Occipital lobe (tissue), 3 donors: ENCODE measurements at places on chromosomes 13 and 19.

- DNase-seq = no peak
Observed at GRCh38 chr19:3766520-3766919, 4.0 kb downstream of the MRPL54 start.

DNA sequence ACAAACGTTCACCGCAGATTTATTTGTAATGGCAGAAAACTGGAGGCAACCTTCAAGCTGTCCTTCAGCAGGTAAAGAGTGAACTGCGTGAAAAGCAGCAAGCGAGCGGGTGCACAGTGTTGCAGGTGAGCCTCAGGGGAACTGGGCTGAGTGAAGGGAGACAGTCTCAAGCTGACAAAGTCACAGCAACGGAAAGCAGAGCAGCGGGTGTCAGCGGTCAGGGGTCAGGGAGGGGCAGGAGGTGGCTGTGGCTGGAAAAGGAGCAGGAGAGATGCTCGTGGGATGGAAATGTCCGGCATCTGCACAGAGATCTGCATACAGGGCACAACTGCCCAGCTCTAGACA is 8.5 kb upstream of the RASA3 start:
- DNase-seq = no peak

GRCh38 chr19:4014541-4015491 is 7.3 kb downstream of the PIAS4 start:
- DNase-seq = no peak

DNA sequence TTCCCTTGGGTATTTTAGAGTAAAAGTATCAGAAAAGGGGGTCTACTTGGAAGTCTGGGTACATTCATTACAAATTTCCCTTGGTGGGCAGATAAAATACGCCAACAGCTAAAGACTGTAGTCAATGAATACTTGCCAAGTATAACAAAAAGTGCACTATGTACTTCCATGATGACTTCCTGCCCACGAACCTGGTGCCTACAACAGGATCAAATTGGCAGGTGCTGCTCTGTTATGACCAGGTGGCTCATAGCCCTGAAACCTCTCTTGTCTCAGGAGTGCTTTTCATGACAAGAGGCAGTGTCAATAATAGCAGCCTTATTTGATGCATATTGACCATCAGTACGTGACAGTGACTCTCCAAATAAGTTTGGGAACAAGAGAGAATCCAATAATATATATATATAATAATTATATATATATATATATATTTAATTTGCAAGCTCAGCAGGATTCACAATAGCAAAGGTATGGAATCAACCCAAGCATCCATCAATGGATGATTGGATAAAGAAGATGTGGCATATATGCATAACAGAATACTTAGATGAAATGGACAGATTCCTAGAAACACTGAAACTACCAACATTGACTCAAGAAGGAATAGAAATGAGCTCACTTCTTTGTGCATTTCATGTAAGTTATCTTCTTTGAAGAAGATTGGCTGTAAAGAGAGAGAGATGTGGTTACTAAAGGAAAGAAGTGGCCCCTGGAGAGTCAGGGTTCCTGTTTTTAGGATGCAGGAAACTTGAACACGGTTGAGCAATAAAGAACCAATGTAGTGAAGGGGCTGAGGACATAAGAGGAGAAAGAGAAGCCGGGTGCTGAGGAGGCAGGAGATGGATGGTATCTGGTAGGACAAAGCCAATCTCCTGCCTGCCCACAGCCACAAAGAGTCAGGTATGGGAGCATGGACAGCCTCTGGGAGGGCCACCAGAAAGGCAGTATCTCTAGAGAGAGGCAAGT is 52.0 kb upstream of the GTF2F2 start:
- no peak for DNase-seq

GRCh38 chr19:13040232-13040947 is 45.1 kb downstream of the NFIX start:
- DNase-seq = no peak

DNA sequence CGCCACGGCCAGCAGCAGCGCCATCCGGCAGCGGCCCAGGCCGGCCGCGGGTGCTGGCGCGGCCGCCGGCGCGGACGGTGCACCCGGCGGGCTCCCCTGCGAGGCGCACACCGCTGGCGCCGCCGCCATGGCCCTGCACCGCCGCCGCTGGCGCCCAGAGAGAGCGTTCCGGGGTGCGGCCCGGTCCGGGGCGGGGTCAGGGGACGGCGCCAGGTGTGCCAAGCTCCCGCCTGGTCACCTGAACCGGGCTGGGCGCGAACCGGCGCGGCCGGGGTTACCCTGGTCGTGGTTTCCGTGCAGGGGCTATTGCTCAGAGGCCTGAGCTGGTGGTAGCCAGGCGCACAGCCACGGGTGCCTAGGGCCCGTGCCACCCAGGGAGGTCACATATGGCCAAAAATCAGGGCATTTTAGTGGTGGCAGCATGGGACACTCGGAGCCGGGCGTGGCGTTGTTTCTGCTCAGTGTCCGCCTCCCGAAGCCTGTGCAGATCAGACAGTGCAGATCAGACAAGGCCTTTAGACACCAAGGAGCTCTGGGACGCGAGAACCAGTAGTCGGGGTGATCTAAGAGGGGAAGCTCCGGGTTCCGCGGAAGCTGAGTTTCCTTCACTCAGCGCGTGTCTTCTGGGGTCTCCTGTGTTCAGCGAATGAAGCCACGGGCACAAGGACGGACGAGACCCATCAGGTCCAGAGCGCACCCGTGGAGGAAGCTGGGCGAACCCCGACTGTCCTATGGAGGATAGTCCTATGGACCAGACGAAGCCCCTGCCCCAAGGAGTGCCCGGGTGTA is at the start of gene TMEM238:
Gene TMEM238 (minus strand): TSS at position 162 of the 789 bp plus-strand sequence. CDS start 33 bp downstream, at position 129.
- no peak for DNase-seq

DNA sequence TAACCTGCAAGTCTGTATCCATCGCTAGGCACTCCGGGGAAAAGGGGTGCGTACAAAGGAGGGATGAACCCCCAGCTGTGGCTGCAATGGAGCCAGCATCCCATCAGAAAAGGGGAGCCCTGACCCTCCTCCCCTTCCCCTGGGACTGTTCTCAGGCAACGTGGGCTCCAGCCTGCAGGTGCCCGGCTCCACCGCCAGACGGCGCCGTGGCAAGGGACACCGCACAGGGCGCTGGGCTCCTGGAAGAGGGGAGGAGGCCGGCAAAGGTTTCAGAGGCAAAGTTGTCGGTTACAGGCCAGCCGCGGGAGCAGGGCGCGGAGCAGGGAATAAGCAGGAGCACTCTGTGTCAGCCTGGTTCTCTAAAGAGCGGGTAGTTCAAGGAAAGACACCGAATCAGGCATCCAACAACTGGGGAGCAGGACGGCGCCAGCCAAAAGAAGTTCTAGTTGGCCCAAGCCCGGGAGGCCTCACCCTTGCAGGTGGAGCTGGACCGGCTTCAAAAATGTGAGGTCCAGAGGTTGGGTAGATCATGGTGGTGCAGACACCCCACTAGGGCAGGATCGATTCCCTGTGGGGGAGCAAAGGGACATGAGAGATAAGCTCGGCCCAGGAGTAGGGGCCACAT is 53.0 kb upstream of the ATP12A start:
- no peak for DNase-seq

DNA sequence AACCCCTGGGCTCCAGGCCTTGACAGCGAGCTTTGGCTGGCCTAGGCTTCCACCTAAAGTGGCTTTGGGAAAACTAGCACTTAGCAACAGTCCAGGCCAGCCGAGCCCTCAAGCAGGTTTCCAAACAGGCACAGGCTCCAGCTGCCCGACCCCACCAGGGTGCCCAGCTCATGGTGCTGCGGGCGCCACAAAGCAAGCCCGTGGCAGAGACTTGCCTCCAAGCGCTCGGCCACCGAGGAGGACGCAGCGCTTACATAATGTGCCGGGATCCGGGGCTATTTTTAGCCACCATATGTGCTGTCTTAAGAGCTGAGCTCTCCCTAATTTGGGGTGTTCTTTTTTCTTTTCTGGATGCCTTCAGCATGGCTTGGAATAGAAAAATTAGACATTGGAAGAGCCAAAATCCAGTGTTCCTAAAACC is 56.1 kb upstream of the F7 start:
- DNase-seq = peak; percentile 69

DNA sequence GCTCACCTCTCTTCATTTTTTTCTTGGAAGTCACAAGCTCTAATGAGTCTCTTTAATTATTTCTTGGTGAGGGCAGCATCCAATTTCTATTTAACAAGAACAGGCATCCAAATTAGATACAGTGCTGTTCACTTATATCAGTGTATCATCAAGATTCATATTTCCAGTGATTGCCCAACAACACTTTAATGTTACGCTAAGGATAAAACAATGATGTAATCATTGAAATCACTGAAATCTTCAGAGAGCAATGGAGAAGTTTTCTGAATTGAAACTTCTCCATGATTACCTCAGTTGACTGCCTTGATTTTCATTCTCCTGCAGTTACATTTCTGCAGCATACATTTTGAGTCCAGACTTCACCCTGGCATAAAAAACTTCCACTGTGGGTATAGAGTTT is 17.1 kb upstream of the LRCH1 start:
- no peak for DNase-seq

GRCh38 chr13:98520674-98521449 is 56.0 kb downstream of the STK24 start:
- DNase-seq = no peak

GRCh38 chr13:86569119-86569518 is 769.9 kb upstream of the SLITRK6 start:
- no peak for DNase-seq

- DNase-seq = no peak
Observed at GRCh38 chr13:30440910-30441703, 18.8 kb downstream of the UBE2L5 start.

GRCh38 chr13:46621133-46621532 is 68.2 kb downstream of the LRCH1 start:
- DNase-seq = no peak

DNA sequence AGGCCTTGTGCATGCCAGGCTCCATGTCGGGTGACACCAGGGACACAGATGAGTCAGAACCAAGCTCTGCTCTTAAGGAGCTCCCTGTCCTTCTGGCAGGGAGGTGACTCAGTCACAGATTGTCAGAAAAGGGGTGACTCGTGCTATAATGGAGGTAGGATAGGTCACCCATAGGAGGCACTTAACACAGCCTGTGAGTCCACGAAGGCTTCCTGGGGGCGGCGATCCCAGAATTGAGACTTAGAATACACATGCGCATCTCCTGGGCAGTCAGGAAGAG is 19.6 kb downstream of the FUZ start:
- DNase-seq = no peak

GRCh38 chr13:49649963-49650312 is 21.6 kb downstream of the ARL11 start:
- no peak for DNase-seq

DNA sequence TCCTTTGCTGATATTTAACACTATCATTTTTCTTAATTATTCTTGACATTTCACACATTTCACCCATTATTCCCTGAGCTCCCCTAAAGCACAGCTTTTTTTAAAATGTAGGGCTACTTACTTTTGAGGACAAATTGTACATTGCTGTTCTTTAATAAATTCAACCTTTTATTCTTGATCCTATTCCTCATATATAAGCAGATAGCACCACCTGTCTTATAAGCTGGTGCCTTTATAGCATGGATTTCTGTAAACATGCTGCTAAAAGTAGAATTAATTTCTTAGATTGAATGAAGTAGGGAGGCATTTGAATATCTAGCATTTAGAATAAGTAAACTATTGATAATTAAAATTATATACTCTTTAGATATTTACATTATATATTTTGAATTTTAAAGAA is 603.4 kb upstream of the PCDH9 start:
- DNase-seq = no peak

DNA sequence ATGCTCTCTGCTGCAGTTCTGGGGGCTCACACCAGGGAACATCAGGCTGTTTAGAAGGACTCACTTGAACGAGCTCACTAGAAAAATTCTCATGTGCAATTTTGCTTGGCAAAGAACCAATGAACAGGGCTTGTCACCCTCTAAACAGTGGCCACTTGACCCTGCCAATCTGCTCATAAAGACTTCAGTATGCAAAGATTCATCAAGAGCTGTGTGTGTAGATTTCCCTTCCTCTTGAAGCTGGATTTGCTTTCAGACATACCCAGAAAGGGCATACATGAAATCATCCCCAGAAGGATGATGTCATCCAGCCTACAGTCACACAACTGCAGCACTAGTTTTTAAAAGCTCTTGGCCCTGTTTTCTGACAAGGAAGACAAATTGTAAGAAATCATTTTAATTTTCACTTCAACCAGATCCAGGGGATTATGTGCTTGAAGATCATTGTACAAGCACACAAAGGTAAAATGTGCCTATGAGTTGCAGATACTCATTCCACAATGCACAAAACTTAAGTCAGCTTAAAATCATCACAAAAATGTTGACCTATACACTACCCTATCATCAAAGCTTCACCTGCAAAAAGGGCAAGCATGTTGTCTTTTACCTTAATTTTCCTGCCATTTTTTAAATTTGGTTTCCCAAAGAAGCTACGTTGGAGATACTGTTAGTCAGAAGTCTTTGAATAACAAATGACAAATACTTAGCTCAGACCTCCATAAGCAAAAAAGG is 5.2 kb upstream of the STK24 start:
- DNase-seq = no peak

GRCh38 chr13:65959305-65959704 is 1270.8 kb downstream of the PCDH9 start:
- no peak for DNase-seq

GRCh38 chr13:25457566-25457965 is 85.8 kb downstream of the ATP8A2 start:
- DNase-seq = no peak

- peak; percentile 29 for DNase-seq
Observed at GRCh38 chr19:35509861-35510625, 3.4 kb downstream of the DMKN start.

DNA sequence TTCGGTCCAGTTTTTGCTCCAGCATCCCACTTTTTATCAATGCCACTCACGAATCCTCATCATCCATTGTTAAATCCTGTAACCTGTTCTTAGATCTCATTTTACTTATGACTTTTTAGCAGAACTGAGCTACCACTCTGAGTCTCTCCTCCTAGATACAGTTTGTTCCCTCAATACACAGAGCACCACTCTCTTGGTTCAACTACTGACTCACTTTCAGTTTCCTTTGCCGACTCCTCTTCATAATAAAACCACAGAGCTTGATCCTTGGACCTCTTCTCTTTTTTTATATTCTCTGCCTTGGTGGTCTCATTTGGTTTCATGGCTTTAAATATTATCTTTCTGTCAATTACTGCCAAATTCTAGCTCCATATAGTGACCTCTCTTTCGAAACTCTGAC is 150.3 kb downstream of the SLITRK5 start:
- DNase-seq = no peak

- no peak for DNase-seq
Observed at GRCh38 chr19:56132316-56132822, 8.7 kb upstream of the ZNF444 start.

DNA sequence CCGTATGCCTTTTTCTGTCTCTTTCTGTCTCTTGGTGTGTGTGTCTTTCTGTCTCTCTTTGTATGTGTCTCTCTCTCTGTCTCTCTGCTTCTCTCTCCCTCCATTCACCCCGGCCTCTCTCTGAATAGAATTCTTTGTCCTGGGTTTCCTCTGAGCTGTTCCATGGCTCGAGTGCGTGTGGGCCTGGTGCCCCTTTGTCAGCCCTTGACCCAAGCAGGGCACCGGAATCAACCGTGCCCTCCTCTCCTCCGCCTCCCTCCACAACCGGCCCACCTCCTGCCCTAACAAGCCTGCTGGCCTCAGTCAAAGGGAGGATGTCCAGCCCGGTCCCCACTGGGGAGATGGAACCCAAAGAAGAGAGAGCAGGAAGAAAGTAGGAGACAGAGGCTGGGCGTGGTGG is 3.2 kb downstream of the AXL start:
- no peak for DNase-seq
